ENCODE measurements at places on chromosomes 4 and X.

DNA sequence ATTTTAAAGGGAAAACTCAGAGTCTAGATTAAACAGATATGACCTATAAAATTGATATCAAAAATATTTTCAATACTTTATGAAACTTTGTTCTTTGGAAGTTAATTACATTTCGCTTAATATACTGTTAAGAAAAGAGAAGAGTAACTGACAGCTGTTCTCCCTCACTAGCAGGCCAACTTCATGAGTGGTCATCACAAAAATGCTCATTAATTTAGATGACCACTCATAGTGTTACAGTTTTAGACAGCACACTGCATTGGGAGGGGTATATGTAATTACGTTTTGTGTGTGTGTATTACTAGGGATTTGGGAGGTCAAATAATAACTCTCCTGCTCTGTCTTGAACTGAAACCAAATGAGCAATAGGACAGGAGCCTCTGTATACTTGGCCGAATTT is 80.2 kb upstream of the EDNRA start:
- H3K27ac ChIP-seq: no peak overlapping the region
- no peak for DNase-seq
- H3K27me3 ChIP-seq: no peaks in the 10 kb centered on the region

GRCh38 chr4:124745985-124746801 is 33.7 kb upstream of the ANKRD50 start:
- no peaks in the 10 kb centered on the region for H3K36me3 ChIP-seq
- peak overlapping the region; percentile 3 for H3K27ac ChIP-seq
- DNase-seq: no peak
- H3K4me1 ChIP-seq: no peaks in the 10 kb centered on the region
- H3K27me3 ChIP-seq: no peaks in the 10 kb centered on the region
- no peak overlapping the region for H3K4me3 ChIP-seq

- no peak overlapping the region for H3K27ac ChIP-seq
- H3K27me3 ChIP-seq: peaks cover 25% of the 10 kb centered on the region
- H3K4me3 ChIP-seq: no peak overlapping the region
- peaks cover 3% of the 10 kb centered on the region for H3K4me1 ChIP-seq
- no peaks in the 10 kb centered on the region for H3K36me3 ChIP-seq
These were observed 334.9 kb downstream of the HNRNPD start for GRCh38 chr4:82038936-82039335.

DNA sequence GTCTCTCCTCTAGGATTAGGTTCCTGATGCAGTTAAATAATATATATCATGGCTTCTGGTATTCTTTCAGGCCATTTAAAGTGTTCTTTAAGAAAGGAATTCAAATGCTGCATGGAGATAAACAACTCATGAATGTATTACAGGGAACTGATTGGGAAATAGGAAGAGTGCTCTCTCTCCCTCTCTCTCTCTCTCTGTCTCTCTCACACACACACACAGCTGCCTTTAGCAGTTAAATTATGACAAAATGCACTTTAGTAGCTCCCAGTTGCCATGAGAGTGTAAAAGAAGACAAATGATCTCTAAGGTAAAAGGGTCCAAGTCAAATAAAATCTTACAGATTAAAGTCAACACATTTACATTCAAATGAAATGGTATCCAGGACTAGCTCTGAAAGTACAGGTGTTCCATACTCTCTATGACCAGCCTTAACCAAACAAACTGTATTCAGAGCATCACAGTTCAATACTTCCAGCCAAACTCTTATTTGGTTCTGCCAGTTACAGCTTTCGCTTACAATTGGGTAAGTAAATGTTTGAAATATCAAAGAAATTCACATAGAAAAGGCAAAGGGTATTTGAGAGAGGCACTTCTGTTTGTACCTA is 94.7 kb upstream of the CXXC4 start:
- H3K4me1 ChIP-seq: no peaks in the 10 kb centered on the region
- no peak overlapping the region for H3K27ac ChIP-seq
- no peak for DNase-seq

- DNase-seq: no peak
- H3K4me1 ChIP-seq: no peaks in the 10 kb centered on the region
- H3K27me3 ChIP-seq: no peaks in the 10 kb centered on the region
These were observed 21.2 kb downstream of the PCGF3 start for GRCh38 chr4:726838-727237.

DNA sequence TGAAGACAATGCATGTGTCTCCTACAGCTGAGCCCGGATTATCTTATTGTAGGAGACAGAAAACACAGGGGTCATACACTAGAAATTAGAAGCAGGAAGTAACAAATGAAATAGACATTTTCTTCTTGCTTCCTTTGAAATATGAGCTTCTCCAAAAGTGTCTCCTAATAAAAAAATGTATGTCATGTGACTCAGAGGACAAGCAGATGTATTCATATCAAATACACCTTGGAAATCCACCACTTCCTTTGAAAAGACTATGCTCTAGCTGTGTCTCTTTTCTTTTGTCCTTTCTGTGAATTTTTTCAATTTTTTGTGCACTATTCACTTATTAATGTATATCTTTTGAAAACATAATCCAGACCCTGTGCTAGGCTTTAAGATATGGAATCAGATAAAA is 1906.2 kb downstream of the C4orf33 start:
- no peaks in the 10 kb centered on the region for H3K27me3 ChIP-seq
- H3K27ac ChIP-seq: no peak overlapping the region
- H3K36me3 ChIP-seq: no peaks in the 10 kb centered on the region
- H3K4me1 ChIP-seq: no peaks in the 10 kb centered on the region

DNA sequence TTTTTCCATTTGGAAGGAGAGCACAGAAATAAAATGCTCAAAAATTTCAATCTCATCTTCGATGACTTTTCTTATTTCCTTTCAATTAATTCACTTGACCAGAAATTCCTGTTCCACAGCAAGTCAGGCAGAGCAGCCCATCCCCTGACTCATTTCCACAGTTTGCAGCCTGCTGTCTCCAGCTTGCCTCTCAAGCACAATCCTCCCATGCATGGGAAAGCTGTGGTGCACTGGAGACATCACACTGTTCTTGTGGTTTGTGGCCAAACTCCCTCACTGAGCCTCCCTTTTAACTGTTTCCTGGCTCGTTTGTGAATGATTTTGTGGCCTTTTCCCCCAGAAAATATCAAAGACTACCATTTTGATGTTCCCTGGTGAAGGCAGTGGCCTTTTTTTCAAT is 114.0 kb upstream of the ENPEP start:
- no peak for DNase-seq
- H3K36me3 ChIP-seq: no peaks in the 10 kb centered on the region
- H3K27me3 ChIP-seq: no peaks in the 10 kb centered on the region
- H3K4me3 ChIP-seq: no peak overlapping the region

GRCh38 chr4:166518315-166518714 is 645.3 kb downstream of the TLL1 start:
- no peaks in the 10 kb centered on the region for H3K4me1 ChIP-seq
- DNase-seq: no peak
- no peaks in the 10 kb centered on the region for H3K36me3 ChIP-seq

DNA sequence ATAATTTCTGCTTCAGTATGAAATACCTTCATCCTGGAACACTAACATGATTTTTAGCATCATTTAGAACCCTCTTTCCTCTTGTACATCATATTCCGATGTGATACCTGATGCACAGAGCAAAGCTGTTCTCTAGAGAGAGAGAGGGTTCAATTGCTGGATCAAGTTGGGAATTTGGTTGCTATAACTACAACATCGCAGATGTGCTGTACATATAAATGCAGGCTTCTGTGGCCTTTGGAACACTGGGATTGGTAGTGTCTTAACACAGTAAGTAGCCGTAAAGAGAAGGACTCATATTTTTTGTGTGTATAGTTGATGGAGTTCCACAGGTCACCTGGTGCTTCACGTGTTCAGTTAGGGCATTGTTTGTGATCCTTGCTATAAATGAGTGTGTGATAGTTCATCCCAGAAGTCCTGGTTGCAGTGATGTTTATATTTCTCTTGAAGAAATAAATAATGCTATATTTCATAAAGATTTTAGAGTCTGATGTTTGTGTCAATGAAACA is 119.2 kb downstream of the RAPGEF2 start:
- H3K36me3 ChIP-seq: no peaks in the 10 kb centered on the region
- H3K27me3 ChIP-seq: no peaks in the 10 kb centered on the region
- DNase-seq: no peak
- H3K4me3 ChIP-seq: no peak overlapping the region
- peaks cover 46% of the 10 kb centered on the region for H3K4me1 ChIP-seq
- peak overlapping the region; percentile 64 for H3K27ac ChIP-seq

DNA sequence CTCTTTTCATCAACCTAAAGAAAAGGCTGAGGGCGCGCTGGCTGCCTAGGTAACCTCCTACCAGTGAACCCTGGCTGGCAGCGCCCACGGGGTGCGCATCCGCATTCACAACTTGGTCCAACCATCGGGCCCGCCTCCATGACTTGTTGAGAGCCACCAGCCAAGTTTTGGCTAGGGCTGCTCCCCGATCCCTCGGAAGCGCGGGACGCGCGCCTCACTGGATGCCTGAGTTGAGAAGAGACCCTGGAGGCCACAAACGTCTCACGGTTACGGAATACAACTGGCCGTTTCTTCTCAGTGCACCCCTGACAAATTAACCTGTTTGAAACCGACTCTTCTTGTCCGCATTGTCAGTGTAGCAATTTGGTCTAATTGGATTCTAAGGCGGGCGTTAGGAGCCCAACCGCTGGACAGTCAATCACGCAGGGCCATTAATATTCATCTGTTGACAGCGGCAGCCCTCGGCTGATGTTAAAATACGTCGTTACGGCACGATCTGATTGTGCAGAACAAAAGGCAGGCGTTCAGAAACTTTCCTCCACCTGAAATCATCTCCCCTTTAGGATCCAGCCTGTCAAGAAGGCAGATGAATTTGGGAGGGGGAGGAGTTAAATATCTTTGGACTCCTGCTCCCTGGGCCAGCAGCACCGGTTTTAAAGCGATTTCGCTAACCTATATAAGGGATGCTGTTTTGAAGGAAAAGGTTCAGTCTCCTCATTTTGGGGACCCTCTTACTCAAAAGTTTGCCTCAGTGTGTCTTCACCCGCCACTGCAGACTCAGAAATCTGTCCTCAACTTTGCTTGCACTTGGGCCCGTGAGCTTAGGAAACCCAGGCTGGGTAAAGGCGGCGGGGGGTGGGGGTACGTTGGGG is 1.2 kb downstream of the GPC3 start:
- H3K27ac ChIP-seq: no peak overlapping the region
- no peaks in the 10 kb centered on the region for H3K27me3 ChIP-seq
- DNase-seq: no peak
- no peaks in the 10 kb centered on the region for H3K4me1 ChIP-seq
- H3K4me3 ChIP-seq: no peak overlapping the region

DNA sequence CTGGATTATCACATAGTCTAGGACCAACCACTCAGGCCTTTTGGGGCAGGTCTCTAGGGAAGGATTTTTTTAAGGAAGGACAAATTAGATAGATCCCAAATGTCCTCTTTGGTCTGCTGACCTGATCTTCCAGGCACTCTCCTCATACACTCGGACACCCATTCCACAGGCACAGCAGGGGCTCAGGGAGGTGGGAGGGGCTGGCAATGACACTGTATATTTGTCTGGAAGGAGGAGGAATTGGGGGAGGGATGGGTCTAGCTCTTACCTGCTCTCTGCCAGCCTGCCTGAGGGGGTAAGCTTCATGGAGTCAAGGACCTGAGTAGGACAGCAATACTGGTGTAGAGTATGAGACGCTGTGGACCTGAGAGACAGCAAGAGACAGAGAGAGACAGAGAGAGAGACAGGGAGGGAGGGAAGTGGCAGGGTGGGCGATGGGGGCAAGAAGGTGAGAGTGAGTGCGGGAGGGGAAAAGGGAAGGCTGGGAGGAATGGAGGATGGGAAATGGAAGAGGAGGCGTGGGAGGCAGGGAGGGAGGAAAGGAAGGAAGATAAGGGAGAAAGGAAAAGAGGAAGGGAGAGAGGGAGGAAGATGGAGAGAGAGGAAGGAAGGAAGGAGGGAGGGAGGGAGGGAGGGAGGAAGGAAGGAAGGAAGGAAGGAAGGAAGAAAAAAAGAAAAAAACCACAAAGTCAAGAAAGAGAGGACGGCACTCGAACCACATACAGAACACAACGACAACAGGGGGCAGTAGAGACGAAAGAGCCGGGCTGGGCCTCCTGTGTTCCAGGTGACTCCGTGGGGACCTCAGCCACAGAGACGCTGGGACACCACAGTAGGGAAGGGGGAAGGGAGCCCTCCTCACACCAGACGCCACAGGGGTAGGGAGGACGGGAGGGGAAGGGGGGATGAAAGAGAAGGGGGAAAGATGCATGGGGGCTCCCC is 1.8 kb downstream of the IQSEC2 start:
- no peaks in the 10 kb centered on the region for H3K36me3 ChIP-seq
- H3K4me3 ChIP-seq: peak overlapping the region; percentile 63
- H3K27ac ChIP-seq: no peak overlapping the region

All from psoas muscle (tissue), 8 donors.